ENCODE measurements at places on chromosomes 11 and 22.

DNA sequence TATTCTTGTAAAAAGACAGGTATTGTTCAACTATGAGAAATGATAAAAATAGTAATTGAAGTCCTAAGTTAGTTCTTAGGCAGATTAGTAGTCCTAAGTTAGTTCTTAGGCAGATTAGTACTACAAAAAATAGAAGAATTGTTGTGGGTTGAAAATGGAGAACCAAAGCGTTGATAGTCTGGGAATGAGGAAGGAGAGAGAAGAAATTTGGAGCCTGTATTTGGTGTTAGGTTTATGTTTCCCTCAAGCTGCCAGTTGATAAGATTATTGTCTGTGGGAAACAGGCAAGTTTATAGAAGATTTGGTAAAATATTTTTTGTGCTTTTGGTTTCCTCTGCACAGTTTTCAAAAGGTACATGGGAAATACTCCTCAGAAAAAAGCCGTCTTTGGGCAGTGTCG, 3.6 kb downstream of the BCO2 start:
- no peak for DNase-seq

- DNase-seq, result no peak
Observed at GRCh38 chr11:4072668-4073285, 21.8 kb upstream of the RRM1 start.

DNA sequence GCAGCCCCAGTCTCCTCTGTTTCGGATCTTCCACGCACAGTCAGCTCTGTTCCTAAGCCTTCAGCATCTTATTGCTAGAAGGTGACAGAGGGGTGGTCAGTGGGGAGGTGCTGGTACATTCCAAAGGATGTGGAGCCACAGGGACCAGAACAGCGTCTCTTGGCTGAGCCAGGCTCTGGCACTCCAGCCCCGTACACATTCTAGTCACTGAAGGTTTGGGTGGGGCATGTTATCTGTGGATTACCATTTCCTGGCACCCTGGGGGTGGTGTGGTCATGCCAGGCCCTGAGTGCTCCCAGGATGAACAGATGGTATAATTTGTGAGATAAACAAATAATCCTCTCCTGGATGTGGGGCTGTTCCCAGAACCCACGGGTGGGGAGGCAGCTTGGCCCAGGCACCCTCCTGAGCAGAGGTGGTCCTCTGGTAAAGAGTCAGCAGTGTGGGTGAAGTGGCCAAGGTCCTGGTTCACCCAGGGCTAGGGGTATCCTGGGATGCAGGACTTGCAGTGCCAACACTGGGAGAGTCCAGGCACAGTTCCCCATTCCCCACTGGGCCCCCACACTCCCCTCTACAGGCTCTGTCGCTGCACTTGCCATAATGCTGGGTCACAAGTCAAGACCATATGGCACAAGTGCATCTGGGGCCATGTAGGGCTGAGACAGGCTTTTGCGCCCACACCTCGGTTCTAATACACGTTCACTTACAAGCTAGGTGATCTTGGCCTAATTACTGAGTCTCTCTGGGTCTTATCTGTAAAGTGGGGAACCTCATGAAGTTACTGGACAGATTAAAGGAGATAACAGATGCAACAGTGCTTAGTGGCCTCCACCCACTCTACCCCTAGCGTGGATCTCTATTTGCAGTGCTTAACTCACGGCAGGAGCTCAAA, 33.0 kb downstream of the DKK3 start:
- DNase-seq, result no peak

DNA sequence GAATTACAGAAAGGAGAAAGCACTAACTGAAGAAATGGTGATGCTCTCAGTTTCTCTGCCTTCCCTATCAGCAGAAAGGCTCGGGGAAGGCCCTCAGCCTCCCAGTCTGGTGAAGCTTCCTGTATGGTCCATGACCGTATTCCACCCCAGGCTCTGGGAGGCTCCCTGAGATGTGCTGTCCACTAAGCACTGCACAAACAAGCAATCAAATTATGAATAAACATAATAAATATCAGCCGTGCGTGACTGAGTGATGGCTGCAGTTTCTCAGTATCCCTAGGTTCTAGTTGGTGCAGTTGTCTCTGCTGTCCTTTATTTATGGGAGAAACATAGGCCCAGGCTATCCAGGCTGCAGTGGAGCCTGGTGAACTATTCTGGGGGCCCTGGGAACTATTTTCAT, 3.6 kb downstream of the SMDT1 start:
- DNase-seq, result no peak

GRCh38 chr11:58622344-58622743, at the start of gene CNTF:
Gene CNTF (plus strand): TSS chr11:58622665. CDS start chr11:58622753, 88 bp downstream.
- no peak for DNase-seq

DNA sequence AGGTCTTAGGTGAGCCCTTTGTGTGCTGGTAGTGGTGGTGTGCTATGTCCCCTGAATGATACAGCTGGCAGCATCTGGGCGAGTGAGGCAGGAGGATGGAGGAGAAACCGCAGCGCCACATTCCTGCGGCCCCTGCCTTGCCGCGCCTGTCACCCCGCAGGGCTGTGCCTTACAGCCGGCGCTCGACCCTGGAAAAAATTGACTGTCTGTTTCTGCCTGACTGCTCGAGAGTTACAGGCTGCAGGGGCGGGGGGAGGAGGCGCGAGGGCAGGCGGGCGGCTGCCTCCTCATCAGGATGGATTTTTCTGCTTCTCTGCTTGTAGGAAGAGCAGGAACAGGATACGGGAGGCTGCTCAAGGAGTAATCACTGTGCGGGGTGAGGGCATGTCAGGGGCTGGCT, 443.4 kb downstream of the MIAT start:
- no peak for DNase-seq
